ENCODE measurements at places on chromosomes 12 and 14.

DNA sequence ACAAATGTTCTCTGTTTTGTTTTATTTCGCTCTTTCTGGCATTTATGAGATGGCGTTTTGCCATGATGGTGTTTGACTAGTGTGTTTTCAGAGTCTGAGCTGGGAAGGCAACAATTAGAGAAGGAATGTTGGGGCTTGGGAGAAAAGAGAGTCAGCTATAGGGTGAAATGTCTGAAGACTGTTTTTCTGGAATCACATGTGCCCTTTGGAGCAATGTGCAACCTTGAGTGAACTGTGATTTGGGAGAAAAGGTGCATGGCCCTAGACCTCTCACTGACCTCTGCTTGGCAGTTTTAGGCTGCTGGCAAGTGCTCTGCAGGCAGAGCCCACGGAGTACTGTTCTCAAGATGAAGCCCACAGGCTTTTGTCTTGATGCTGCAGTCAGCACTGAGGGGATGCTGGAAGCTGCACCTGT lies 379.9 kb upstream of the PDE3A start:
- no peak for DNase-seq

DNA sequence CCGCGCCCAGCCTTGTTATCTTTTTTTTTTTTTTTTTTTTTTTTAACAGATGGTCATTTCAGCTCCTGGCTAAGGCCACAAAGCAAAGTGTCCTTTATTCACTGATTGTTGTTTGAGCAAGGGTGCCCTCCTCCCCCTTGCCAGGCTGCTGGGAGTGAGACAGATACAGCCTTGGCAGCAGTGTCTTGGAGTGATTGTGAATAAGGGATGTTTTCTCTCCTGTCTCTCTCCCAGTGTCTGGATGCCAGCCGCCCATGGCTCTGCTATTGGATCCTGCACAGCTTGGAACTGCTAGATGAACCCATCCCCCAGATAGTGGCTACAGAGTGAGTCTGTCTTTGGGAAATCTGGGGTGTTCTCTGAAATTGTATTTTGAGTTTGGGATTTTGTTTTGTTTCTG lies 28.7 kb downstream of the FNTB start:
- DNase-seq: no peak

DNA sequence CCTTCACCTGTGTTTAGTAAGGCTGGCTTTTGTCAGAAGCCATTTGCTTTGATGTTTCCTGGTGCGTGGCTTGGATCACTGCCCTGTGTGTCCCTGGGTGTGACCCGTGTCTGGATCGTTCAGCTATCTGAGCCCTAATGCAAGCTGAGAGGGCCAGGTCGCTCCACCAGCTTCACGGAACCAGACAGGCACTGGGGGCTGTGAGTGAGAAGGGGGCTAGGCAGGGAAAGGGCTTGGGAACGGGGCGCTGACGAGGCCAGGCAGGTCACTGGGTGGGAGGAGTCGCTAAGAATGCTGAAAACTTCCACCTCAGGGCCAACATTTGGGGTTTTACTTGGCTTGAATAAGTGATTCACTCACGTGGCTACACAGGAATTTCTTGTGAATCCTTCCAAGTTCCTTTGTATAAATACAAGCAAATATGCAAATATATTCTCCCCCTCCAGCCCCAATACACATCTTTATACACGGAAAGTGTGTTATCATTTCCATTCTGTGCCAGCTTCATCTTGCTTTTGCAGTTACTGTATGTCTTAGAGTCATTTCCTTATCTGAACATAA lies 24.2 kb upstream of the MMP17 start:
- DNase-seq: no peak

GRCh38 chr12:93002293-93003054 lies 73.4 kb upstream of the EEA1 start:
- DNase-seq: no peak

DNA sequence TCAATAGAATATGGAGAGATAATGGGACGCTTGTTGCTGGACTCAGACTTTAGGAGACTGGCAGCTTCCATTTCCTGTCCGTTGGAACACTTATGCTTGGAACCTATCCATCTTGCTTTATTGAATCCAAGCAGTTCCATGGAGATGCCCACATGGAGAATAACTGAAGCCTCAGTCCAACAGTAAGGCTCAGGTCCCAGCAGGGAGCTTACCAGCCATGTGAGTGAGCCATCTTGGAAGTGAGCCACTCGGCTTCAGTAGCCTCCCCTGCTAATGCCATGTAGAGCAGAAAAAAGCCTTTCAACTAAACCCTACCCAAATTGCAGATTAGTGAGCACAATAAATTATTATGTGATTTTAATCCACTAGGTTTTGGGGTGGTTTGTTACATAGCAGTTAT lies 538.8 kb upstream of the STXBP6 start:
- no peak for DNase-seq

DNA sequence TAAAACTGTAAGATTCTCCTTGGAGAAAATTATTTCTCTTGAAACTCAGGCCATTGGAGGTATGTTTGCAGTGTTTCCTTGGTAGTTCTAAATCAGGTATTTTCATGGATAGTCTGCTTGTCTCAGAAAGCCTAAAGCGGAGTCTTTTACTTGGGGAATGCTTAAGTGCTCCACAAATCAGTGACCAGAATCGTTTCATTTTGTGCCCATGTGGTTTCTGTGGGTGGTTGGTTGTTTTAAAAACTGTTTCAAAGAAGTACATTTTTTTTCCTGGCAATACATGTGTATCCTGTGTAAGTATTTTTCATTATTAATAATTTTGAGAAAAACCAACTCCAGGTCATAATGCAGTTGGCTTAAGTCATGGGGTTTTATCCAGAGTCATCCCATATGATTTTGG lies 33.6 kb downstream of the CCDC91 start:
- DNase-seq: no peak

DNA sequence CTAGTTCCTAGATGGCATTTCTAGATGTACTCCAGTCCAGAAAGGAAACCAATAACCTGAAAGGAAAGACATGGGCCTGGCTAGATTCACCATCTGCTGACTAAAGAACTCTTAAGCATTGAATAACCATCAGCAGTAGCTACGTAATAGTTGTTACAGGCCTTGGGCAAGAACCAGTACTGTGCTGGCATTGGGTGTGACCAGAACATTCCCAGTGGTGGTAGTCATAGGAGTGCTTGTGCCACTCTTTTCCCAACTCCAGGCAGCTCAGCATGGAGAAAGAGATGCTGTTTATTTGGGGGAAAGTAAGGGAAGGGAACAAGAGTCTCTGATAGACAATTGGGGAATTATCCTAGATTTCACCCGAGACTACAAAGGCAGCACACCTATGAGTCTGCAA lies 333.3 kb downstream of the SLC16A7 start:
- DNase-seq: no peak

DNA sequence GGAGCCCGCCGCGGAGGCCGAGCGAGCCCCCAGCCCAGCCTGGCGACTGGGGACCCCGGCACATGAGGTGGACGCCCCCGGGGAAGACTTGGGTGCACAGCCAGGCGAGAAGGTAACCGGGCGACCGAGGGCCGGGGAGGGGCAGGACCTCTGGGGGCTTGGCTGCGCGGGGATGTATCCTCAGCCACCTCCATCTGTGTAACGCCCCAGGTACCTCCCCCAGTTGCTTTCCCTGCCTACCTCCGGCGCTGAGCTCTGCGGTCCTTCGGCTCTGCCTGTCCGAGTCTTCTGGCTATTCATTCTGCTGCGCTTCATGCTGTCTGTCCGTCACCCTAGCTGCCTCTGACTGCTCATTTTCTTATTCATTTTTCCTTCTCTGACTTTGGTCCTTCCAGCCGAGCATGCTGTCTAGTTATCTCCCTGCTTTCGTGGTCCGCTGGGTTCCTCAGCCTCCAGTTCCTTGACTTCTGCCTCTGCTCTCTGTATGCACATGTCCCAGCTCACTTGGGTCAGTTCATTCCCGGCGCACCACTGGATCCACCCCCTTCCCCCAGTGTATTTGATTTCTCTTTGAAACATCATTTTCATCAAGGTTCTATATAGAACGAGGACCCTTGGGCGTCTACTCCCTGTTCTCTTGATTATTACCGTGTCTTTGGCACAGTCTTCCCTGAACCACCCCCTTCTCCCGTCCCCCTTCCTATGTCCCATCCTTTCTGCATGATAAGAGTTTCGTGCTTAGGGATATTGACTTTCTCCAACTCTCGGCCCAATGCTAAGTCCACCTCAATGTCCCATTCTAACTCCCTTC lies 612 bp downstream of the PHC1 start:
- DNase-seq: peak; percentile 37

- no peak for DNase-seq
Observed at GRCh38 chr12:117818400-117818799, 150.4 kb downstream of the KSR2 start.

- DNase-seq: no peak
Observed at GRCh38 chr12:88253371-88253978, 111.4 kb downstream of the TMTC3 start.

- DNase-seq: no peak
Observed at GRCh38 chr14:63715360-63715759, 12.5 kb downstream of the SGPP1 start.

- DNase-seq: no peak
Observed at GRCh38 chr12:24711056-24712008, 237.6 kb downstream of the BCAT1 start.

DNA sequence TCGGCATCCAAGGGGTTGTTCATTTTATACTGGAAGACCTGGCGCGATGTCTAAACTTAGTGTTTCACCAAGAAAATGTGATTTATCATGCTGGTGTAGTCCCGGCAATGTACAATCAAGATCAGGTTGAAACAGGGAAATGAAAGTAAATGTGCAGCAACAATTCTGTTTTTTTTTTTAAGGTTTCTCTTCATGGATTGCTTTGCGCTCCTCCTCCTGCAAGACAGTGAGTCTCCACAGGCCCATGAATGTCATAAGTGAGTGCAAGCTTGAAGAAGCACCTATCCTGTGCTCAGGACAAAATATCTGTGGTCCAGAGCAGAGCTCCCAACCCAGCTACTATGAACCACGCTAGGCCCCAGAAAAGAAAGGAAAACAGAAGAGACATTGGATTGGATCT lies 143.4 kb downstream of the KCNK10 start:
- DNase-seq: no peak

GRCh38 chr14:104123879-104124278 lies 14.5 kb upstream of the KIF26A start:
- DNase-seq: no peak

GRCh38 chr12:99910342-99910741 lies 74.4 kb downstream of the ANKS1B start:
- no peak for DNase-seq

DNA sequence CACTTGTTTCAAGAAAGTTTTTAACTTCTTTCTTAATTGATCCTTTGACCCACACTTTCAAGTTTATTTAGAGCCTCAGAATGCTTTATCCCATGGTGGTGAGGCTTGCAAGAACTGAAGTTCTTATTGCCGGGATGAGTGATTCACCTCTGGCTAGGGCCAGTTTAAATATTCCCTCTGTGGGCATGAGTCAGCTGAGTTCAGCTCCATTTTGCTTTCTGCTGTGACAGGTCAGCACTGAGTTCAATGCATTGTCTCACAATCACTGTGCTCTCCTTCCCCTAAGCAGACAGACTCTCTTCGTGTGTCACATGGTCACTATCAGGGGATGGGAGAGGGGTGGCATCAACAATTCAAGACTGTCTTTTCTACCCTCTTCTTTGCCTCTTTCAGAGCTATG lies 514.6 kb upstream of the FBXO33 start:
- no peak for DNase-seq

DNA sequence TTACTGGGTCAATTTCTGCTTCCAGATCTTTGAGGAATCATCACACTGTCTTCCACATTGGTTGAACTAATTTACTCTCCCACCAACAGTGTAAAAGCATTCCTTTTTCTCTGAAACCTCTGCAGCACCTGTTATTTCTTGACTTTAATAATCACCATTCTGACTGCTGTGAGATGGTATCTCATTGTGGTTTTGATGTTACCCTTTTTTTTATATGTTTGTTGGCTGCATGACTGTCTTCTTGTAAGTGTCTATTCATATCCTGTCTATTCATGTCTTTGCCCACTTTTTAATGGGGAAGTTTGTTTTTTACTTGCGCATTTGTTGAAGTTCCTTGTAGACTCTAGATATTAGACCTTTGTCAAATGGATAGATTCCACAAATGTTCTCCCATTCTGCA lies 324.9 kb downstream of the NAV3 start:
- no peak for DNase-seq

GRCh38 chr12:14211947-14212387 lies 153.5 kb upstream of the ATF7IP start:
- no peak for DNase-seq

DNA sequence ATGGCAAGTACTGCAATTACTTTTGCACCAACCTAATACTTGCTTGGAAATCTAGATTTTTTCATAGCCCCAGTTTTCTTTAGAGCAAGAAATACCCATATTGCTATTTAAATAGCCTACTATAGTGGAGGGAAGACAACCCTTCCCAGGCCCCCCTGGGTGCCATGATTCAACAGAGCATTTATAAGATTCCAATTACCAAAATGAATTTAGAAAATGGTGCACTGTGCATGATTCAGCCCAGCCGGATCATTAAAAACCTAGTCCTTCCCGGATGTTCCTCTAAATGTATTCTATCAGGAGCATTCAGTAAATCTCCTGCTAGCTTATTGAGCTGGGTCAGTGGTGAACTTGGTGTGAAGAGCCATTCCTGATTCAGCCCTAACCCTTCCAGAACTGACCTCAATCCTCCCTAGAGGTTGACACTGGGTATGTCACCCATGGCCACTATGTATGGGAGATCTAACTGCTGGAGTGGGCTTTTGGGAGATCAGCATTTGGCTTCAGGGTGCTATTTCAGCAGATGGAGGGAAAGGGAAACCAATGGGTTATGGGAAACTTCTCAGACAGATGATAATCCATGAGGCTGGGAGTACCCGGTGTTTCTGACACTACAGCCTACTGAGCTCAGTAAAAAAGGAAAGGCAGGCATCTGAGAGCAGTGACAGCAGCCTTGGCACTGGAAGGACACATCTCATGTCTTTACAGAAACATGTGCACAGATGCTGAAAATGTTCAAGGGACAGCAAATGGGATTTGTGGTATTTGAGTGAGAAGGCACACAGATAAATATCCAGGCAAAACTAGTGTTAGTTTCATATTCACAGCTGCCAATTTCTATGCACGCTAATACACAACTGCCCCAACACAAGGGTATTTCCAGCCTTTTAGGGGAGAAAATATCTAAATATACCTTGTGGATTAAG lies 258.9 kb downstream of the DPF3 start:
- DNase-seq: no peak

DNA sequence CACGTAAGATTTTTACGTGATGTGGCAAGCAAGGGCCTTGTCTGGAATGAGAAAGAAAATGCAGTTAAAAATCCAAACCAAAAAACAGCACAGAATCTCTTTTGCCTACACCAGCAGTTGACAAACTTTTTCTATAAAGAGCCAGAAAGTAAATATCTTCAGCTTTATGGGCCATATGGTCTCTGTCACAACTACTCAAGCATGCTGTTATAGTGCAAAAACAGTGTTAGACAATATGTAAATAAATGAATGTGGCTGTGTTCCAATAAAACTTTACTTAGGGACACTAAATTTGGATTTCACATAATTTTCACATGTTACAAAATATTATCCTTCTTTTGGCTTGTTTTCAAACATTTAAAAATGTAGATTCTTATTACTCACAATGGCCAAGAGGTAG lies 6.2 kb upstream of the ELK3 start:
- DNase-seq: no peak

- no peak for DNase-seq
Observed at GRCh38 chr12:113837084-113837483, 129.0 kb downstream of the RBM19 start.

GRCh38 chr12:133221241-133221640 lies 14.4 kb downstream of the ANHX start:
- no peak for DNase-seq

- DNase-seq: no peak
Observed at GRCh38 chr14:57809808-57810207, 56.1 kb downstream of the SLC35F4 start.
